ENCODE measurements at places on chromosomes 7 and 10.

DNA sequence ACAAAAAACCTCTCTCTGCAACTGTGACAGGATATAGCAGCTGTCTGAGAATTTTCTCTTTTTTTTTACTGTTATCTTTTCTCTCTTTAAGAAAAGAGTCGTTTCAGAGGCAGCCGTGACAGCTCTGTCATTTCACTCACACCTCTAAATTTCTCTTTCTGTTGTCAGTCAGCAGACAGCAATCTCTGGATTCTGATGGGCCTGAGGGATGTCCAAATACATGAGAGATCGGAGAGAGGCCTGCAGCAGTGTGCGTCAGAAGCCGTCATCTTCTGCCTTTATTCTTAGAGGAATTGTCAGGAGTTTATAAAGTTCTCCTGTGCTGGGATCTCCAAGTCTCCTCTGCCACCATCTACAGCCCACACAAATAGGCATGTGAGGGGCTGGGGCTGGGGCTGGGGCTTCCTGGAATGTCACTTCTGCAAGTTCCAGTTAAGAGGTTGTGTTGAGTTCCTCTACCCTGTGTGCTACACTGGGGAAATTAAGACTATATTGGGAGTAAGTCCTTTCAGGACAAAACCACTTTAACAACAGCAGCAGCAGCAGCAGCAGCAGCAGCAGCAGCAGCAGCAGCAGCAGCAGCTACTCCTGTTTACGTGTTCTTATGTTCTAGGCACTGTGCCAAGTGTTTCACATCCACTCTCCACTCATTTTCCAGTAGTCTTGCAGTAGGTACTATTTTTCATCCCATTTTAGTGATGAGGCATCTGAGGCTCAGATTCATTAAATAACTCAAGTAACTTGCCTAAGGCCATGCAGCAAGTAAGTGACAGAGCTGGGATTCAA lies 541.3 kb downstream of the LRMDA start:
- no peak for DNase-seq

- DNase-seq: no peak
Observed at GRCh38 chr10:46094931-46095750, 49.1 kb upstream of the MSMB start.

DNA sequence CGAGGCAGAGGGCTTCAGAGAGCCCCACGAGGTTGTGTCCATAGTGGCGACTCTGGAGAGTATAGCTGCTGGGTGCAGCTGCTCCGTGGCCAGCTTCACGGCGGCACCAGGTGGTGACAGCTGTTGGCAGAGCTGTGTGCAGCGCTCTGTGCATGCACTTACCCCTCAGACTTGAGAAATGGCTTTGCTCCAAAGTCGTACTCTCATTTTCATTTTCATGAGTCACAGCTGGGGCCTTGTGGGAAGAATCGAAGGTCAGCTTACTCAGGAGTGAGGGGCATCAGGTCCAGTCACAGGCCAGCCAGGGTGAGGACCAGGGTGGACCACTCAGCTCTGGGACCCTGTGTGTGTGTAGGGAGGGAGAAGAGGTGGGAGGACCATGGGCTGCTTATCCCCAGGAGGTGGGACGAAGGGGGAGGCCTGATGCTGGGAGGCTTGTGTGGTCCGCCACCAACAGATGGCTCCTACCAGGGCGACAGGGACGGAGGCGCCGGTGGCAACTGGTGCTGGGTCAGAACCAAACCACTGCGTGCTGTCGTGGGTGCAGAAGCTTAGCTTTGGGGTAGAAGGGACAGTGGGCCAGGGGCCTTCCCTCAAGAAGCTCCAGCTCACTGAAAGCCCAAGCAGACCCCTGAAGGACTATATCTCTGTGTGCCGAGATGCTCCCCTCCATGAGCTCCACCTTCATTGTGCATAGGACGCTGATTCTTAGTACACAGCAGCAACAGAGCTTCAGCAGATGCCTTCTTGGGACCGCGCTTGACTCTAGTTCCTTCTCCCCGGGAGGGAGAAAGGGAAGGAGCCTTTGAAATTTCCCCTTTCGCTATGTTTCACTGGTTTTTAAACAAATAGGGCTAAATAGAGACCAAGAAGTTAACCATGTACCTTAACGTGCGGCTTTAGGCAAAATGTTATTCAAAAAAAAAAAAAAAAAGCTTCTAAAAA lies 225.0 kb downstream of the CELF2 start:
- no peak for DNase-seq

DNA sequence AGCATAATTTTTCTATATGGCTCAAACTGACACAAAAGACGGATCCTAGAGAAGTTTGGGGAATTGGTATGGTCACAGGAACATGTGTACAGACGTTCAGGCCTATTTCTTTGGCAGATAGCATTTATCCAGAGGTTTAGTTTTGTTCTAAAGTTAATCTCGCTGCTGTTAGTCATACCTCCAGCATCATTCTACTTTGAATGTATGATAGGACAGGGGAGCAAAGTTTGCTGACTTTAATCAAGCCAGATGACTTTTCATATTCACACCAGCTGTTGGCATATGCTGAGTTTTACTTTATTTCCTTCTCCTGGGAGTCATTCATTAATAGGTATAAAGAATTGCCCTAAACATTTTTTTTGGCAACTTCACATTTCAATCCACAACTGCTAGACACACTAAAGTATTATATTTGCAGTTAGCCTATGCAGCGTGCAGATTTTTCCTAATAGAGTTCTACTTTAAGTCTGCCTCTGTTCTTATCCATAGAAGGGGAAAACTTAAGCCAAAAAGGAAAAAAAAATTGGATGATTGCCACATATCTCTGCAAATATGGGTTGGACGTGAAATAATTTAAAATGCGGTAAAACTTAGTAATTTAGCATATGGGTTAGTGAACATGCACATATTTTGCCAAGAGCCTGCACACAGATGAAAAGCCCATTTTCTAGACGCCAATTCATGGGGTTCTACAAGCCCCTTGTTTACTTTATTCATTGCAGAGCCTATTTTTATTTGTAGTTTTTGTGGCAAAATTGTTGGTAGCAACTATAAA lies 213.1 kb downstream of the C7orf25 start:
- no peak for DNase-seq

- peak; percentile 44 for DNase-seq
Observed at GRCh38 chr10:51156926-51157325, 82.6 kb downstream of the PRKG1 start.

DNA sequence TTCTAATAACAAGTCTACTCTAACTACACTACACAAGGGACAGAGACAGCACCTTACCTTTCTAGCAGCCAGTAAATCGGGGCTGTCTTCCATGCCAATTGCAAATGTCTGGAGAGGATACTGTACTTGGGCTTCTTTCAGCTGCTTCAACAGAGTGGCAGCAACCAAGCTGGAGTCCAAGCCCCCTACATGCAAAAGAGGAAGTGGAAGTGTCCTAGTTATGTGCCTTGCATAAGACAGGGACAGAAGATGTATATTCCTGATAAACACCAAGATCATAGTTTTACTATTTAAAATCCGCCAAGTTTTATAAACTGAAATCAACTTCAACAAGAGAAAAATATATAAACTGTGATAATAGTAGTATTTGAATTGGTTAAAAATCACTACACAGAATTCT lies 14.0 kb downstream of the ASNS start:
- no peak for DNase-seq

GRCh38 chr7:154978017-154978416 lies 24.9 kb downstream of the PAXIP1 start:
- DNase-seq: no peak

DNA sequence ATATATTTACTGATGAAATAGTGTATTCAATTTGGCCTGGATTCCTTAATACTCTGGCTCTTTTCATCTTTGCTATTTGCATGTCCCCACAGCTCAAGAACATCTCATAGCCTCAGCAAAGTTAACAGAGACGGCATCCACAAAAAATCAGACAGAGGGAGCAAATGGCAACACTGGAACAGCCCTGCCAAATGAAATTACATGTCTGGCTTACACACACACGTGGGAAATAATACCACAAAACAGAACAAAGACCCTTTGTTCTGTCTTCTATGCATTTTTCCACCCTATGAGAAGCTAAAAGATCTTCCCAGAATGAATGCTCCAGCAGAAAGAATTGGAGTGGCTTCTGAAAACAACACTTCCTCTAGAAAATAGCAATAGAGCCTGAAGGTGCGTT lies 139.5 kb downstream of the ALOX5 start:
- DNase-seq: no peak

DNA sequence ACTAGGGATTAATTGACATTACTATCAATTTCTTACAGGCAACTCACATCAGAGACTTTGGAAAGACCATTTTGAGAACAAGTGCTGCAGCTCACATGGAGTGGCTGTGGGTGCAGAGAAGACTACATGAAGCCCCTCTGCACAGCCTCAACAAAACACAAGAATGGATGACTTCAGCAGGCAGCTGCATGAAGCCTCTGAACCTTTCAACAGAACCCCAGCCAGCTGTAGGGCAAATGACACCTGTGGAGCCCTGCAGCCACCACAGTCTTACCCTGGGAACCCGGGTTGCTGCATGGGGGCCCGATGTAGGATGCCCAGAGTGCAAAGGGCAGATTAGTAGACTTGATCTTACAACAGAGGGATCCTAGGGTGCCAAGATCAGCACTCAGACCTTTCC lies 62.0 kb upstream of the CAMK2B start:
- DNase-seq: no peak

DNA sequence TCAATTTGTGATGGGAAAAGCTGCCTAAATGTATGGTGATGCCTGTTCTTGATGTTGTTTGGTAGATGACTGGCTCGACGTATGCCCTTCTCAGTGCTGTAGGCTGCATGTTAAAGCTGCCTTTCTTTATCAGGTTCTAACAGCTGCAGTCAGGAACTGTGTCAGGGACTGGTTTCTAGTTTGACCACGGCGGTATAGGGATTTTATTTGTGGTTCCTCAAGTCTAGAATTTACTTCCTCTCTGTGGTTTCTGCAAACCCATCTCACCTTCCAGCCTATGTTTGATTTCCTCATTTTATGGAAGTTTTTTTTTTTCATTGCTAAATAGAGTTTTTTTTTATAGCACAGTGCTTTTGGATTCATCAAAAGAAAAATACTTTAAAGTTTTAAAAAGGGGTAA lies 26.5 kb downstream of the LMTK2 start:
- no peak for DNase-seq

DNA sequence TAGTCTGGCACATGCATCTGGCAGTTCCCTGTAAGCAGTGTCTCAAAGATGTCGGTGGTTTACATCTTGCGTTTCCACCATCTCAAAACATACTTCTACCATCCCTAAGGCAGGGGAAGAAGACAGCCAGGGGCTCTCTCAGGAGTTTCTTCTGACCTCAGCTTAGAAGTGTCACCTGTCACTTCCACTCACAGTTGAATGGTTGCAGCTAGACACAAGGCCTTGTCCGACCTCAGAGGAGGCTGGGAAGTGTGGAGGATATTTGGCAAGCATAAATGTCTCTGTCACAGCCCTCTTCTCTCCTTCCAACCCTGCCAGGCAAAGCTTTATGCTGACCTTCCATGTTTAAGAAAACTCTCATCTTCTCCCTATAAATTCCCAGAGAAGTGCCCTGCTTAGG lies 193.3 kb downstream of the HERPUD2 start:
- no peak for DNase-seq

- DNase-seq: peak; percentile 1
Observed at GRCh38 chr10:107653832-107654287, 489.4 kb upstream of the SORCS1 start.

DNA sequence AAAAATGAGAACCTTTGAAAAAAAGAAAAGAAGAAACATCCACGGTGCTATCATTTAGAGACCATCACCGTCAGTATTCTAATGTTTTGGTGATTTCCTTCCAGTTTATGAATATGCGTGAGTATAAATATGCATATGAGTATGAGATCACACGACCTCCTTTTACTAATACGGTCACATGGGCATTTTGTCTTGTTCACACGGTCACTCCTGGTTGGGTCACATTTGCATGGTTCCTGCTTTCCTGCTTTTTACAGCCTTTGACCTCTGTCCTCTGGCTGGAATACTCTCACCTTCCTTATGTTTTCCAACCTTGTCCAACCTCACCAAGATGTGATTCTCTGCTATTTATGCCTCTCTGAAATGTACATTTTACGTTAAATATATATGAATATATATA lies 25.3 kb upstream of the LMTK2 start:
- no peak for DNase-seq

DNA sequence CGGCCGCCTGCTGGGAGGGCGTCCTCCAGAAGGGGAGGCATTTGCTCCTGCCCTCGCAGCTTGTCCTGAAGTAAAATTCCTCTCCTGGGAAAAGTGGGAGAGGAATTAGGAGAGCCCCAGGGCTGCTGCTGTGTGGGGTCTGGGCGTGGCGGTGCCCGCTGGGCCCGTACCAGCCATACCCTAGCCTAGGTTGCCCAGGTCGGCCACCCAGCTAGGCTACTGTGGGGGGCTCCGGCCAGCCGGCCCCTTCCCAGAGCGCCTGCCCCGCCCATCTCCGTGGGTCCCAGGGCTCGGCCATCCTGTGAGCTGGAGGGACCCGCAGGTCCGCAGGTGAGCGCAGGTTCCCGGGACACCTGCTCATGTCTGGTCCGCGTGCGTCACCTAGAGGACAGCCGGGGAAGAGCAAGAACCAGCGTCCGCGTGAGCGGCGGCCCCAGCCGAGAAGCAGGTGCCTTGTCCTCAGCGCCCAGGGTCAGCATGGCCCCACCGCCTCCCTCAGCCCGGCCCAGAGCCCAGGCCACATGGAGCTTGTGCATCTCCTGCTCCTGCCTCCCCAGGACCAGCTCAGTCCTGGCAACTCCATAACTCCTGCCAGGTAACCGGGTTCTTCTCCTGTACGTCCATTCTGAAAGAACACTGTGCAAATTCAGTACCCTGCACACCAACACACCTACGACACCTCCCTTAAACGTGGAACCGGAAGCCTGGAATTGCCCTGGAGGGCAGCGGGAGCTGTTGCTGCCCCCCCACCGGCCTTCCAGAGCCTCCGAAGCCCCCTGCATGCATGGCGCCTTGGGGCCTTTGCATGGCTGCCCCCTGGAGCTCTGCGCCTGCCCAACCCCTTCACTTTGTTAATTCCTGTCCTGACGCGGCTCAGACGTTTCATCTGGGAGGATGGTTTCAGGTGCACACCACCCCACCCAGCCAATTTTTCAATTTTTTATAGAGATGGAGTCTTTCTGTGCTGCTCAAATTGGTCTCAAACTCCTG lies 22.8 kb upstream of the FOXL3 start:
- DNase-seq: no peak

DNA sequence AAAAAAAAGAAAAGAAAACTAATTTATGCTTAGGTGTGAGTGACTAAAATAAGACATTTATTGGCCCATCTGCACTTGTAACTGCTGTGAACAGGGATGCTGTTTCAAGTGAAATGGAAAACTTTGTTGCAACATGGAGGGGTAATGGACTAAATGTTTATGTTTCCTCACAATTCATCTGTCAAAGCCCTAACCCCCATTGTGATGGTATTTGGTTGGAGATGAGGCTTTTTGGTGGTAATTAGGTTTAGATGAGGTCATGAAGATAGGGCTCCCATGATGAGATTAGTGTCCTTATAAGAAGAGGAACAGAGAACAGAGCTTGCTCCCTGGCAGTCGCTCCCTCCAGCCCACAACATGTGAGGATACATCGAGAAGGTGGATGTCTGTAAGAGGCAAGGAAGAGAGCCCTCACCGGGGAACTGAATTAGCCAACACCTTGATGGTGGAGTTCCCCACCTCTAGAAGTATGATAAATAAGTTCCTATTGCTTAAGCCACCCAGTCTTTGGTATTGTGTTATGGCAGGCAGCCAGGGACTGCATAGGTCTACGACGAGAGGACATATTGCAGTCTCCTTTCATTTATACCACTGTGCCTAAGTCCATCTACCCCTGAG lies 28.6 kb upstream of the VCL start:
- DNase-seq: no peak

GRCh38 chr10:122478971-122479370 lies 17.6 kb downstream of the HTRA1 start:
- DNase-seq: no peak
